ENCODE measurements at places on chromosomes 13 and 19.

DNA sequence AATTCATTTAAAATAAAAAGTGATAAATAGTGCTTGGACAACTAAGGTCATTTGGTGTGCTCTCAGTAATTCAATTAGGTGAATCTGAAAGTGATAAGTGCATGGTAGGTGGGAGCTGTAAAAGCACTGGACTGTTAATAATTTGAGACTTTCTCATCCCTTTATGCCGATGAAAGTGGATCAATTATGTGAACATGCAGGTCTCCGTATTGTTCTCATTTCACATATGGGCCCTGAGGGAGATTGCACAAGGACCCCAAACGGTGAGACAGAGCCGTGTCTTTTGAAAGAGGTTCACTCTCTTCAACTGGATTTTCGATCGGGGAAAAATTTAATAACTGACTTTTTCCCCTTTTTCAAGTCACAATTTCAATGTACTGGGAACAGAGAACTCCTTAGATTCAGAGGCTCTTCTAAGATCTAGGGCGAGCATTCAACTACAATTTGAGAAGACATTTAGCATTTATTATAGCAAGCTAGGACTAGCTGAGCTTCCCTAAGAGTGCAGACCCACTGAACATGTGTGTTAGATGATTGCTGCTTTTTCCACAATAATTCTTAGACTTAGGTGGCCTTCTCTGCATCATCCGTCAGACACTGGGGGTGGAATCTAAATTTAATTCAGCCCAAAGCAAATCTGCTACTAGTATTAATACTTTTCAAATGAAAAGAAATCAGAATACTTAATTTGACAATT, 347.6 kb downstream of the OXGR1 start:
- no peak for DNase-seq

DNA sequence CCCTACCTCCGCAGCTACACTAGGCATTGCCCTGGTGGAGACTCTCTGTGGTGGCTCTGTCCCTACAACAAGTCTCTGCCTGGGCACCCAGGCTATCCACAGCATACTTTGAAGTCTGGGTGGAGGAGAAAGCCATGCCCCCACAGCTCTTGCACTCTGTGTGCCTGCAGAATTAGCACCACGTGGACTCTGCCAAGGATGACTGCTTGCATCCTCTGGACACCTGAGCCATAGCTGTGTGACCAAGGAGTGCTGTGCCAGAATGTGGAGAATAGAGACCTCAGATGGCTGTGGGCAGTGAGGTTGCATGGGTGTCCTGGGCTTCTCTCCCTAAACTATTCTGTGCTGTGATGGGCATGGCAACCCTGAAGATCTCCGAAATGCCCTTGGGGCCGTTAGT, 21.2 kb upstream of the MCF2L start:
- DNase-seq, result no peak

- DNase-seq, result peak; percentile 83
Measured at GRCh38 chr19:53182202-53182601, 11.0 kb downstream of the ZNF665 start.

DNA sequence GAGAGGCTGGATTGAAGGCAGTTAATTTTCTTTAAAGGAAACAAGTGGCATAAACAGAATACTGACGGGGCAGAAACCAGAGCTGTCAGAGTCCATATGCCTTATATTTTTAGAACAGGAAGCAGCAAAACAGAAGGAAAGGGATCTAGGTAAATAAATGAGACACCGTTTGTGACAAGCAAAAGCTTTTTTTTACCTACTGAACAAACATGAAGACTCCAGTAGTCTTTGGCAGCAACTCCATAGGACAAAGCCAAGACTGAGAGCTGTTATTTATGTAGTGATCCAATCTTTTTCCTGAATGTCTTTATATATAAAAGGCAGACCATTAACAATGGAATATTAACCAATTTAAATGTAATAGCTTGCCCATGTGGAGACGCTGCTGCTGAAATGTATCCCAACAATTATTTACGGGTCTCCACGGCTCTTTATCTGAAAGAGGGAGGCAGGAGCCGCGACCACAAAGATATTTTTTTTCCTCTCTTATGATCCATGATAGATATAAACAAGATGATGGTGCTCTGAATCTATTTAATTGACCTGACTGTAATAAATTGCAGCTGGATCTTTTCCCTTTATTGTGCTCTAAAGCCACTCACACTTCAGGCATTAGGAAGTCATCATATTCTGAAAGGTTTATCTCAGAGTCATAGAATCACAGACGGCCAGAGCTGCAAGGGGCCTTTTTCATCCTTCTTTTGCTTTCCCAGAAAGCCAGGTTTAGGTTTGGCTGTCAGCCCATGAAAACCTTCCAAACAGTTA, 687.8 kb downstream of the EFNB2 start:
- peak; percentile 44 for DNase-seq

DNA sequence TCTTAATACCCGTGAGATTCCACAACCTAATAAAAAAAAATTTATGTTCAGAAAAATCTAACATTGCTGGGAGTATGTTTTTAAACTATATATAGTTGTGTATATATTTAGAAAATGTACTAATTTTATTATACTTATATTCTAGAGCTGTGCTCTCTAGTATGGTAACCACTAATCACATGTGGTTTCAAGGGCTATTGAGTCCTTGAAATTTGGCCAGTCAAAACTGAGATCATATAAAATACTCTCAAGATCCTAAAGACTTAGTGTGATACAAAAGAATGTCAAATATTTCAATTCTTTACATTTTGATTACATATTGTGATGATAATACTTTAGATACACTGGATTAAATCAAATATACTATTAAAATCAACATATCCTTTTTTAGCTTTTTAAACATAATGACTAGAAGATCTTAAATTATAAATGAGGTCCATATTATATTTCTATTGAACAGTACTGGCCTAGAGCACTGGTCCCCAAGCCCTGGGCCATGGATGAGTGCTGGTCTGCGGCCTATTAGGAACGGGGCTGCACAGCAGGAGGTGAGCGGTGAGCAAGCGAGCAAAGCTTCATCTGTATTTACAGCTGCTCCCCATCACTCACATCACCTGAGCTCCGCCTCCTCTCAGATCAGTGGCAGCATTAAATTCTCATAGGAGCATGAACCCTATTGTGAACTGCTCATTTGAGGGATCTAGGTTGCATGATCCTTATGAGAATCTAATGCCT, 176.5 kb upstream of the NBEA start:
- no peak for DNase-seq

DNA sequence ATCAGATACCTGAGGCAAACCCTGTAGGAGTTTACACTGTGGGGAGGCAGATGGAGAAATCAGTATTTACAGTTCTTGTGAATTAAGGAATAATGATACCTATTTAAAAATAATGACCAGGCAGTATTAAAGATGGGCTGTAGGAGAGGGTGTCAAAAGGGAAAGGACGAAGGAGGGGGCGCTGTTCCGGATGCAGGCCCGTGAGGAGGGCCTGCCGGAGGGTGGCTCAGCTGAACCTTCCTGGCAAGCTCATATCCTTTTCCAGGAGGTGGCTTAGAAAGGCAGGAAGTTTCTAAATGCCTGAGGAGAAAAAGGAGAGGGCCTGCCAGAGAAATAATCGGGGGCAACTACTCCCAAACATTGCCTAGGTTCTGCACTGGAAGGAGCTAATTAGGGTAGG, 46.6 kb downstream of the MBNL2 start:
- no peak for DNase-seq

GRCh38 chr19:41879080-41879479, 2.0 kb downstream of the CD79A start:
- no peak for DNase-seq

- peak; percentile 29 for DNase-seq
Measured at GRCh38 chr13:27997904-27998522, 9.5 kb upstream of the URAD start.

DNA sequence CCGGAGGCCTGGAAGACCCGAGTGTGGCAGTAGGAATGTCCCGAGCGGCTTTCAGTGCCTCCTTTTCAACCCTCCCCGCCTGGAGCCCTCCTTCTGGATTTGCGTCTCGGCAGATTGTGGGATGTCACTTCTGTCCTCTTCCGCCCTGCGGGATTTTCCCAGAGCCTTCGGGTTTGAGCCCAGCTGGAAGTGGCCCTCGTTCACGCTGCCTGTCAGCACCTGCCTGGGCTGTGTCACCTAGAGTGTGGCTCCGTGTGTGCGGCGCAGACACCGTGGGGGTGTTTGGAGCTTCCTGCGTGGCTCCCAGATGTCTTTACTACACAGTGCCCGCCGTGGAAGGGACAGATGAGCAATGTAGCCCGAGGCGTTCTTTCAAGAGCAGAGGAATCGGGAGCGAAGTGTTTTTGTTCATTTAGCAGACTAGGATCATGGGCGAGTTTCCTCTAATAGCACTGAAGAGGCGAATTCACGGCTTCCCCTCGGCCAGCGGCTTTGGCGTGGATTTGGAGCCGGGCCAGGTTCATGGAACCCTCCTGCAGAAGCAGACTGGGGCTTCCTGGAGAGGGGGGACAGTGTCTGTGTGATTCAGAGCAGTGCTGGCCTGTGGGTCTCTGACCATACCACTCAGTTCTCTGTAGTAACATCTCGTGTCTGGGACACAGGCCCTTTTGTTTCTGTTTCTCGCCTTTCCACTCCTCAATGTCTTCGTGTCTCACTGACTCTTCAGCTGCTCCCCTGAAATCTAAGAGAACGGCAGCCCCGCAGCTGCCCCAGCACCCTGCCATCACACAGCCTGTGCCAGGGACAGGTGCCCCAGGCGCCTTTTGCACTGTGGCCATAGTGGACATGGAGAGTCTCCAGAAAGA, 68.0 kb downstream of the KDM4B start:
- peak; percentile 66 for DNase-seq

DNA sequence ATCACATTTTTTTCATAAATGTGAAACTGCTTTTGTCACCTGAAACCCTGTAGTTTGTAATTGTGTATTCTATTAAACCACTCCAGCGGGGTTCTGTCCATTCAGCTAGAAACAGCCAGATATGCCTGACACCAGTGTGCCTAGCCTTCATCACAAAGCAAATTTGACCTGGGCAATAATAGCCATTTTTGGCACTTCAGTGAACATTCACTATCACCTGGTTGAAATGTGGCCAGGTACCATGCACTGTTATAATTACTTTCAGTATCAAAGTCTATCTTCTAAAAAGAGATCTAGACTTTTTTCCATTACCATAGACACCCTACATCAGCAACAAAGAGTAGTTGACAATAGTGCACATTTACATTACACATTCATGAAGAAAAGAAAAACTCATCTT, 64.5 kb downstream of the ZNF257 start:
- no peak for DNase-seq

- peak; percentile 40 for DNase-seq
Measured at GRCh38 chr13:29369060-29369743, 226.3 kb downstream of the SLC7A1 start.

Data from astrocyte of the spinal cord (primary cell).